Bronchial epithelial cell (primary cell): ENCODE measurements at places on chromosomes 11 and 22. TPM values are rescaled to one million over a fixed set of nuclear protein-coding genes. Genes with fewer than 3 reads are reported as not detected.

- DNase-seq, result no peak
Observed at GRCh38 chr22:39248254-39248653, 3.5 kb upstream of the PDGFB start.

MYO18B gene
- total RNA-seq, result not detected in 2 replicates

NXPE1 gene
- not detected in 2 replicates for total RNA-seq

SLC22A6 gene
- not detected in 2 replicates for total RNA-seq

DNA sequence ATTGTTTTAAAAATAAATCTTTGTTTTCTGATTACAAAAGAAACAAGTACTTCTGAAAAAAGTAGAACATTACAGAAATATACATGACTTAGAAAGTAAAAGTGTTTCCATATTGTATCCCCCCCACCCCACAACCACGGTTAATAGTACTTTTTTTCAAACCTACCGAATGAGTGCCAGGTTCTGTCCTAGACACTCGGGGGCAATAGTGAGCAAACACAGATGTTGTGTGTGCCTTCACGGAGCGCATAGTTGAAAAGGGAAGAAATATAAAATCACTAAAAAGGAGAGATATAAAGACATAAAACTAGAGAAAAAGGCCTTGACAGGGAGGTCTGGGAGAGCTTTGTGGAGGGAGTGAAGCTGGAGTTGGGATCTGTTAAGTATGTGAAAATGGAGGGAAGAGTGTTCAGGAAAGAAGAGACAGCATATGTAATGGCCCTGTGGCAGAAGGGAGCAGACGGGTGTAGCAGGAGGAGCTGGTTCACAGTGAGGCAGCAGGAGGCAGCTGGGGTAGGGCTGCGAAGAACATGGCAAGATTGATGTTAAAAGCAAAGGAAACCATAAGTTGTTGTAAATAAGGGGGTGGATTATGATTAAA, 42.1 kb upstream of the ALX4 start:
- no peak for DNase-seq

DNA sequence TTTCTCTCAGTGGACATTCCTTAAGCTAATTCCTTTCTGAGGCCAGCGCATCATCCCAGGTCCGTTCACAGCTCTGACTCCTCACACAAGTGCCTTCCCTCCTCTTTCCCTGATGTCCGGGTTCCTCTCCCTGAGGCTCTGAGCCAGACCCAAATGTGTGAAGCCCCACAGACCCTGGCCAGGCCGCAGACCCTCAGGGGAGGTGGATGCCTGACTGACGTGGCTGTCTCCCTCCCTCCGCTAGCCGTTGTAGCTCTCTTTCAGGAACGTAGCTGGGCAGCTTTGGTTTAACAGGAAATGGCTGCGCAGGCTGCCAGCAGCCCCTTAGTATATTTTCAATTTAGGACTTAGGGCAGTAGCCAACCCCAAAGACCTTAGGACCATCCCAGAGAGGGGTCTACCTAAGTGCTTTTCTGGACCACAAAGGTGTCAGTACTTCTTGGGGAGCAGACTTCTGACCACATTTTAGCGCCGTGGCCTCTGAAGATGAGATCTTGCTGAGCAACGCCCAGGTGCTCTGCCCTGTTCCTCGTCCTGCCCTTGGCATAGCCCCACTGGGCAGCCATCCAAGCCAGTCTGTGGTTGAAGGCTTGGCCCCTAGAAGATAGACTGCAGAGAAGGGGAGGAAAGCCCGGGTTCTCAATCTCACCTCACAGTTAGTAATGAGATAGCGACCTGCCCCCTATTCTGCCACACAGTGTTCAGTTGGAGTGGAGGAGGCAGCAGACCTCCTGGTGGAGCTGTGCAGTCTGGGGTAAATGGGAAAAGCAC, 27.0 kb downstream of the MYBPC3 start:
- DNase-seq, result no peak

PNPLA3 gene
- total RNA-seq, result 1.3 and 1.7 TPM in 2 replicates

DNA sequence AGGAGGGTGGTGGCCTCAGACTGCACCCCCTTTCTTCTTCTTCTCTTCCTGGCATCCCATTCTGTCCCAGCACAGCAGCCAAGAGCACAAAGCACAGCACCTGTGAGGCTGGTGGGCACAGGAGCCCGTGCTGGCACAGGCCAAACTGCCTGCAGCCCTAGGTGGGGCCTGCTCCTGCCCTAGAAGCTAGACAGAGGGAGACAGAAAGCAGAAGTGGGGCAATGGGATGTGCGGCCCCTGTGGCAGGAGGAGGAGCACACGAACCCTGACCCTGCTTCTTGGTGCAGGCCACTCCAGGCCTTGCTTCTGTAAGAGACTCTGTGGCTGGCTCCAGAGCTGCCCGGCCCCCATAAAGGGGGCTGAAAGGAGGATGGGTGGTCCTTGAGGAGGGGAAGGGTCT, 3.9 kb upstream of the PTS start:
- DNase-seq, result no peak

GRCh38 chr11:114193730-114194679, 102.2 kb upstream of the NNMT start:
- DNase-seq, result peak; percentile 27

GRCh38 chr11:13602844-13603243, 65.6 kb upstream of the FAR1 start:
- no peak for DNase-seq

- DNase-seq, result no peak
Observed at GRCh38 chr11:128783513-128783912, 83.6 kb downstream of the KCNJ1 start.

DNA sequence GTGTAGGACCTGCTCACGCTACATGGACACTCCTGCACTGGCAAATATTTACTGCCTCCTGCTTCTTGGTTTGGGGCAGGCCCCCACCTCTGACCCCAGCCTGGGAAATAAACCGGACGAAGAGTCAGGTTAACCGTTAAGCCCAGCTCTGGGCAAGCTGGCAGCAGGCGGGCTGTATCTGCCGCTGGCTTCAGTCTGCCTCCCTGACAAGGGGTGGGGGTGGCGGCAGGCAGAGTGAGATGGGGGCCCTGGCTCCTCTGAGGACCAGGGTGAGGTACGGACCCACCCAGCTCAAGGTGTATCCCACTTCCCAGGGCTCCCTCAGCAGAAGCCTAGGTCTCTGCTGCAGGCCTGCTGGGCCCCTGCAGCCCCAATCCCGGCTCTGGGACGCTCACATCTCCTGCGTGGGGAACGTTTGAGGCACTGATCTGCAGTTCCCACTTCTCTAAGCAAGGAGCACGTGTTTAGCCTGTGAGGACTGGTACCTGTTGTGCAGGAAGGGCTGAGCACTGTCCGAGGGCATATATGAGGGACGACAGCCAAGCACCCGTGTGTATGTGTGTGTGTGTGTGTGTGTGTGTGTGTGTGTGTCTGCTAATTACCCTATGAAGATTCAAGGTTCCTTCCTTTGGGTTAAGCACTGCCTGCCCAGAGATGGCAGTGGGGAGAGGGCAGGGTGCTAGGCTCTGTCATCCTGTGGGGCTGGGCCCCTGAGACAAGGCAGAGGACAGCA, 1.1 kb upstream of the LRRC75B start:
- DNase-seq, result no peak

DNA sequence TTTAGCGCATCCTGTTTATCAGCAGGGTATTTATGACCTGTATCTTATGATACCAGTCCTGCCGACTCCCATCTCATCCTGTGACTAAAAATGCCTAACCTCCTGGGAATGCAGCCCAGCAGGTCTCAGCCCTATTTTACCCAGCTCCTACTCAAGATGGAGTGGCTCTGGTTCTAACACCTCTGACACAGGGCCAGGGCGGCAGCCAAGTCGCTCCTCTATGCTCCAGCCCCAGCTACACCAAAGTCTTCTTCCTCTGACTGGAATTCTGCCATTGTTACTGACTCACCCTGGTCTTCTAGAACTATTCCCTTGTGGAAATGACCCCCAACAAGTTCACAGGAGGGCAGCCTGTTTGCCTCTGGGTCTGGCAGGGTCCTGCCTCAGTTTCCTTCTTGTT, 7.9 kb upstream of the C1QTNF6 start:
- DNase-seq, result peak; percentile 82

GRCh38 chr22:40300884-40301672, 45.2 kb upstream of the ADSL start:
- no peak for DNase-seq

BDNF gene
- 0.79 and 1.7 TPM in 2 replicates for total RNA-seq

SOX10 gene
- total RNA-seq, result not detected in 2 replicates

DNA sequence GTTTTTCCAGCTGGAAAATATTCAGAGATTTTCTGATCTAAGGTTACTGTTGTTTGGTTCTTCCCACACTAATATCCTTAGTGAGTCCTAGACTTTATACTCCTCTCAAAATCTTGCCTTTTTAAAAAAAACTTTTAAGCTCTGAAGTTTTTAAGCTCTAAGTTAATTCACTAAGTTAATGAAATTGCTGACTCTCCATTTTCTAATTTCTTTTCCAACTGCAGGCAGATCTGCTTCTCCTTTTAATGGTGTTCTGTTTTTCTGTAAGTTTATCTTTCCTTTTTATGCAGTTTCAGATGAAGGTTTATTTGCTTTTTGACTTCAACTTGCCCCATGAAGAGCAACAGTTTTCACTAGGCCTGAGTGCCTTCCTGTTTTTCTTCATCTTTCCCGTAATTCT, 125.8 kb upstream of the ARHGAP42 start:
- no peak for DNase-seq

KCNJ4 gene
- total RNA-seq, result not detected in 2 replicates

CDC42EP2 gene
- total RNA-seq, result 1.9 and 2.4 TPM in 2 replicates

- DNase-seq, result no peak
Observed at GRCh38 chr11:71418643-71419042, 29.6 kb downstream of the DHCR7 start.

DNA sequence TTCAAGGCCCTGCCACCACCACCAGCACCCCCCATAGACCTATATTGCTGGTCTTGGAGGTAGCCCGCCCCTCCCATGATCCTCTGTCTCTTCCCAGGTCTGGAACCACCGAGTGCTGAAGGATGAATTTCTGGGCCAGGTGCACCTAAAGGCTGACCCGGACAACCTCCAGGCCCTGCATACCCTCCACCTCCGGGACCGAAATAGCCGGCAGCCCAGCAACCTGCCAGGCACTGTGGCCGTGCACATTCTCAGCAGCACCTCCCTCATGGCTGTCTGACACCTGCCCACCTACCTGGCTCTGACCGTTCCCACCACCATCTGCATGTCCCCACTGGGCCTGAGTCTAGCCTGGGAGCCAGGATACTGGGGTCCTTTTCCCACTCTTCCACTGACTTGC, 4.5 kb upstream of the MYO7A start:
- DNase-seq, result no peak

FTH1 gene
- 1,010 and 1,591 TPM in 2 replicates for total RNA-seq

DNA sequence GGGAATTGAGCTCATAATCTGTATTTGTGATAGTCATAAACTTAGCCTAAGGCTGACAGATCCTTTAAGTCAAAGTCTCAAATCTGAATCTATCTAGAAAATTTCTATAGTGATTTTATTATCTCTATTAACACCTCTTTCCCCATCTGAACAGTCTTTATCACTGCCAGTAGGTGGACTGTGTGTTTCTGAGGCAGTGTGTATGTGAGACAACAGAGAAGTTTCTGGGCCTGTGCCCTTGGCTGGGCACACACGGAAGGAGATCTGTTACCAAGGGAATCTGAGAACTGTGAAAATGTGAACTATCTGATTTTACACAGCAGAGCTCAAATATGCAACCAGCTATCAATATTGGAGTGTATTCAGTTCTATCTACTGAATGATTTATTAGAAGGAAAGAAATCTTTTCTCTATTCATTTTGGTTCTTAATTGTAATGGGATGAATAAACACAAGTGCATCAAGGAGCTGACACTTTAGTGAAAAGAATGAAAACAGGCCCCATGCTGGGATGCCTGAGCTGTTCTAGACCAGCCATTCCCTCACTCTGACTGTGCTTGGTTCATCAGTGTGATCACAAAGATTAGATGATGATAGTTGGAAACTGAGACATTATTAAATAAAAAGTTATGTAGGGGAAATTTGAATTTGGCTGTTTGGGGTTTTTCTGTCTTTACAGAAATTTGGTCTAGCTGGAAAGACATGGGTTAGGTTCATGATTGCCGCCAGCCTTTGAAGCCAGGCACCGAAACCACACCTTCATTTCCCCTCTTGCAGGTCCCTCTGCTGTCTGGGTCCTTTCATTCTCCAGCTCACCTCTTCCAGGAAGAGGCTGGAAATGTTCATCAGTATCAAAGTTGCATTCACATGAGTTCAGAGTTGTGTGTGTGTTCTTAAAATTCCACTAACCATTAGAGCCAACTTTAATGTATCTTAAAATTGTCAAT, 68.1 kb downstream of the LIF start:
- no peak for DNase-seq

DNA sequence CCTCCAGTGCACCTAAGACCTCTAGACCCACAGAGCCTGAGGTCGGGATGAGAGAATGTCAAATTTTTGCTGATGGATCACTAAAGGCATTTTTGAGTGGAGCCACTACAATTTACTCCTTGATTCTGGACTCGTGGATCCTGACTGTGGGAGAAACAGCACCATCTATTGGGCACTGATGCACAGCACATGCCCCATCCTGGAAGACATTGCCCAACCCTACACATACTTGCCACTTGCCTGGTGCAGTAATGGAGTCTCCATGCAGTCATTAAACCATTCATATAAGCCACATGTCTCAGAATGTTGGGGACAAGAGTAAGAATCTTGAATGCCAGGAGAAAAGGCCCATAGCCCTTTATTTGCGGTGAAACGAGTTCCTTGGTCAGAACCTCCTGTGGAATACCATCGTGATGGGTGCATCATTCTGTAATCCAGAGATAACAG, 103.9 kb downstream of the GGTLC2 start:
- DNase-seq, result peak; percentile 37

- DNase-seq, result peak; percentile 92
Observed at GRCh38 chr11:104073950-104074705, 37.7 kb downstream of the DDI1 start.

GRCh38 chr11:27717377-27717776, 17.1 kb upstream of the BDNF start:
- no peak for DNase-seq

RAC2 gene
- 2.6 and 6.3 TPM in 2 replicates for total RNA-seq

DNA sequence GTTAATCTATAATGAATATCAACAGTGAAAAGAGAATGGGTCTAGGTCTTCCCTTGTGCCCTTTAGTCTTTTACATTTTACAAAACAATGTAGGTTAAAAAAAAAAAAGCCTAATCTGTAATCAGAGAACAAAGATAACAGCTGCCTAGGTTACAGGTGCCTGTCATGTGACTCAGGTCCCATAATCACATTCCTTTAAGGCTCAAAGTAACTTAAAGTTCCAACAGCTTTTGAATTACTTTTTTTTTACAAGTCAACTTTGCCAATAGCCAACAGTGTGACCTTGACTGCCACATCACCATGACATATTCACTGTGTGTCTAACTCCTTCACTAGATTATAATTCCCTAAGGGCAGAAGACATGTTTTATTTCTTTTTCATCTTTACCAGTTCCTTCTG, 237.0 kb upstream of the API5 start:
- no peak for DNase-seq

TSGA10IP gene
- total RNA-seq, result under 0.01 TPM in 1 of 2 replicates, not detected in the other

- DNase-seq, result peak; percentile 25
Observed at GRCh38 chr11:73784080-73784634, 3.5 kb upstream of the MRPL48 start.

RAG2 gene
- total RNA-seq, result not detected in 2 replicates

DNA sequence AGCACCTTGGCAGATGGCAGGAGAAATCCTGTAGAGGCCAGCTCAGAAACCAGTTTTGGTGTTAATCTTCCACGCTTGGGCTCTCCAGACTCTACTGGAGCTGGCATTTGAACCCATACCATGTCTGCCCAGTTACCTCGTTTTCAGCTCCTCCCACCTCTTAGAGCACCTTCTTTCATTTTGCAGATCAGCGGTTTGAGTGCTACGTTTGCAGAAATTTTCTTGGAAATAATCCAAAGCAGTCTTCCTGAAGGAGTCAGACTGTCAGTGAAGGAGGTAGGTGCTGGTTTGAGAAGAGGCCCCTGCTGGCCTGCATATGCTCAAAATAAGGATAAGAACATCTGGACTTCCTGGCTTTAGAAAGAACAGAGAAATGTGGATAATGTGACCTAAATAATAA, 13.7 kb downstream of the COA4 start:
- no peak for DNase-seq
